ENCODE measurements at places on chromosomes 1 and 21.

DNA sequence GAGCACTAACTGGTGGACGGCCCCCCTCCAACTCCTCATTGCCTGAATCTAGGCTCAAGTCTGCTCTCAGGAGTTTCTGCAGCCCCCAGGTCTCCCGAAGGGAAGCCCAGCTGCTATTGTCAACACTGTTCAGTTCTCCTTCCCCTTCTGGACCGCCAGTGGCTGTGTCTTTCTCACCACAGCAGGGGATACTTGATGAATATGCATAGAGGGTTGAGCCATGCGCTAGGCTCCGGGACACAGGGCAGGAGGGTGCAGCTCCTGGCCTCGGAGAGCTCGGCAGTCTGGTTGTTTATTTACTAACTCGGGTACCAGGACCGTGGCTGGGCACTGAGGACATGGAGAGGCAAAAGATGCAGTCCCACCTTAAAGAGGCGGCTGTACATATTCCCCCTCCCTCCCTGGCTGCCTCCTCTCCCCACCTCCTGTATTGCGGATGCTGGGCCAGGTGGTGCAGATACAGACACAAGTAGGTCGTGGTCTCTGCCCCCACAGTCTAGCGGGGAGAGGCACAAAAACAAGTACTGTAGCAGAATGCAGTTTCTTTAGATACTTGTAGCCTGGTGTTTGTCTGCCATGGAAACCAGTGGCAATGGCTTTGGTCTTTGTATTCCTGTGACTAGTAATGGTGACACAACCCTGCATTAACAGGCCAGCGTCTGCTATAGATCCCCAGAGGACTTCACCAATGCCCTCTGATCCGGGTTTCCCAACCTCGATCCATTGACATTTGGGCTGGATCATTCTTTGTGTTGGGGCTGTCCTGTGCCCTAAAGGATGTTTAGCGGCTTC, 26.2 kb downstream of the ARHGEF10L start:
- peak; percentile 12 for DNase-seq

- no peak for DNase-seq
Measured at GRCh38 chr1:25628741-25629421, 12.3 kb downstream of the MAN1C1 start.

GRCh38 chr1:214416417-214416816, 135.0 kb downstream of the PTPN14 start:
- no peak for DNase-seq

DNA sequence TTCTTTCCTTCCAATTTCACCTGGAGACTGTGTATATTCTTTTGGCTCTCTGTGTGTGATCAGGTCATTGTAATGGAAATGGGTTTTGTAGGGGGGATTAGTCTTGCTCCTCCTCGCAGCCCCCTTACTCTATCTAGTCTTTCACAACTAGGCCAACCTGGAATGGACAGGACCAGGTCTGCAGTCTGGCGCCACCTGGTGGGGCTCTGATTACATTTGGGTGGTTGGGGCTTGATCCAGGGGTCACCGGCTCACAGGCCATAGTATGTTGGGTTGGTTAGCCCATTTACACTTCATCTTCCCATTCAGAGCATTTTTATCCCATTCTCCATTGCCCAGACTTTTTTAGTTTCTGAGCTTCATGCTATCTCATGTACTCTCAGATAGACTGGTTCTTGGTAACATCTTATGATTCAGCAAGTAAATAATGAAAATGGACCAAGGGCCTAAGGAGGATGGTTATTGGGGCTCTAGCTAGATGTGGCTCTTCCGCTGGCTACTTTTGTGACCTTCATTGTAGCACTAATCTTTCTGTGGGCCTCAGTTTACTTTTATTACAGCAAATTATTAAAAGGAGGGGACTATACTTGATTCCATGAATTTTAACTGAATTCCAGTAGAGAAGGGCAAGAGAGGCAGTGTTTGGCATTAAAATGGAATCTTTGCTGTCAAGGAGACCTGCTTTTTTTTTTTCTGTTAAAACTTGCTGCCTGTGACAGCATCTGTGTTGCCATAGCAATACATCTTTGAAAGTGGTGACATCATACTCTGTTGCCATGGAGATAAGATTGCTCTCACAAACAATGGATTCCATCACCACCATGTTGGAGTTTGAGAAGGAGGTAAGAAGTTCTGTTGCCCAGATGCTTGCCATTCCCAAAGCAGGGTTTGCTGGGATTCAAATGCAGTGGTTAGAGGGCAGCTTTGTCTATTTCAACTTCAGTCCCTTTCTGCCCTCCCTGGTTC, 150.1 kb downstream of the PLXNA2 start:
- DNase-seq, result peak; percentile 59

- DNase-seq, result no peak
Measured at GRCh38 chr1:31257213-31257612, 17.5 kb upstream of the NKAIN1 start.

DNA sequence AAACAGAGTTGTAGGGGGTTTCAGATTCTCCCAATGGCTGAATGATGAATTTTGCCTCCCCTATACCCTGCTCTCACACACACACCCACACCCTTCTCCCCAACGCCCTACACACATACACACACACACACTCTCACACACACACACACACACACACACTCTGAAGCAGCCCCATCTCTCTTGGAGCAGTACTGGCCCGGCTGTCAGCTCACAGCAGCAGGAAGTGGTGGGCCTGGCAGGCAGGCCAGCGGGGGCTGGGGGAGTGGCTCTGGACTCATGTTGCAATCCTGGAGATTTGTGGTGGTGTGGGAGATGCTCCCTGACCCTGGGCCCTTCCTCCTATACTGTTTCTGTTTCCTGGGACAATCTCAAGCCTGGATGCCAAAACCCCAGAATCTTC, 2.2 kb downstream of the IKBKE start:
- no peak for DNase-seq

- DNase-seq, result no peak
Measured at GRCh38 chr1:25657883-25658760, 41.5 kb downstream of the MAN1C1 start.

- no peak for DNase-seq
Measured at GRCh38 chr1:6200188-6200809, 904 bp upstream of the RPL22 start.

GRCh38 chr1:224554620-224555259, 61.4 kb upstream of the CNIH3 start:
- DNase-seq, result no peak
